ENCODE measurements at places on chromosomes 4 and X.

DNA sequence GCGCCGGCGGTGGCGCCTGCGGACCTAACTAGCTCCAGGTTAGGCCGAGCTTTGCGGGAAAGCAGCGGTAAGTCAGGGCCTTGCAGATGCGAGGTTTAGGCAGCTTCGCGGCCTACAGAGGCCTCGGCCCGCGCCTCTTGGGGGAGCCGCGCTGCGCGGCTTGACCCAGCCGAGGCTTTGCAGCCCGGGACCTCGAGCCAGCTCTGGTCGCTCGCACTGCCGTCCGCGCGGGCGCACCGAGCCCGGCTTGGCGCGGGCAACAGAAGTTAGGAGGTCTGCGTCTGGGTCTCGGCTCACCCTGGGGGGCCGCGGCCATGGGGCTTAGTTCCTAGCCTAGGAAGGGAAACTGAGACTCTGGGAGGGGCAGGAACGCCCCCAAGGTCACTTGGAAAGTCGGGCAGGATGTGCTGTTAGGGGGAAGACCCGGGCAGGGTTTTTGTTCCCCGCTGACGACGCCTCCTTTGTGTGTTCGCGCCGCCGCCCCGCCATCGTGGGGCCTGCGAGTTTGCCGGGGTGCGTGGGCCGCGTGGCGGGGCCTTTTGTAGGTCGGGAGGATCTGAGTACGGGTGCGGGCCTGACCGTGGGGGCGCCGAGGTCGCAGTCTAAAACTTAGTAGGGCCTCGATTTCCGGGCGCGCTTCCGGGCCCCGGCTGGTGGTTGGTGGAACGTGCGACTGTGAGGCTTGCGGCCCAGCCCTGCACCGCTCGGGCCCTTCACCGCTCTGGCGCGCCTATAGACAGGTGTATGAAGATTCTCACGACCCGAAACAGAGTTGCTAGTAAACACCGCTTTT lies 482 bp downstream of the RNF4 start:
- peak overlapping the region; percentile 76 for H3K27ac ChIP-seq
- H3K4me3 ChIP-seq, result peak overlapping the region; percentile 92
- DNase-seq, result no peak
- no peaks in the 10 kb centered on the region for H3K4me1 ChIP-seq

GRCh38 chr4:62490635-62491034 lies 1290.5 kb downstream of the ADGRL3 start:
- H3K27ac ChIP-seq, result no peak overlapping the region
- H3K36me3 ChIP-seq, result no peaks in the 10 kb centered on the region
- H3K4me3 ChIP-seq, result no peak overlapping the region
- DNase-seq, result no peak
- H3K27me3 ChIP-seq, result no peaks in the 10 kb centered on the region
- no peaks in the 10 kb centered on the region for H3K4me1 ChIP-seq

DNA sequence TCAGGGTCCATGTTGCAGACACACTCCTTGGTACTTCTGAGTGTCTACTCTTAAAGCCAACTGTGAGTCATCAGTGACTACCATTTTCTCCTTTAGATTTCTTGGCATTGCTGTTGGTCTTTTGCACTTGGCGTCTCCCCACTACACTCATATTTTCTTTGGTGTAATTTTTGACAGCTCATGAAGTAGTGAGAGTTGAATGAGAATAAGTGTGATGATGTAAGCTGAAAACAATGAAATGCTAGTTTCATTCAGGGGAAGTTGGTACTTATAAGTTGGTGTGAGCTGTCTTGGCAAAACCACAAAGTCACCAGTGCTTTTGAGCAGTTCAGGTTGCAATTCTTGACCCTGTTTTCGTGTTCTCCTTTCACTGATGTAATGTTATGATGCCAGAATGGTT lies 142.9 kb upstream of the ARX start:
- DNase-seq, result no peak
- H3K27ac ChIP-seq, result no peak overlapping the region

DNA sequence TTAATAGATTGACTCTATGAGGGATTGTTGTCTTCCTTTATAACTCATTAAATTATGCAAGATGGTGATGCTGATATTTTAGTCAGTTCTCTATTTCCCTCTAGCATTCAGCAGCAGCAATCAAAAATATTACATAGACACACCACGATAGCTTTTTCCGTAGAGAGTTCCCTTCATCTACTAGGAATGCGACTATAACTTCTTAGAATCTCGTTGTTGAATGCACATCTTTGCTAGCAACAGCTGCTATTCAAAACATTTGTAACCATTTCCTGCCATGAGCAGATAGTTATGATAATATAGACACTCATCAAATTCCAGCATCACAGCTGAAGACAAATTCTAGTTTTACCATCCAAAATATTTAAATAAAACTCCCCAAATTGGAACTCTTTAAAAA lies 147.4 kb upstream of the FGF13 start:
- no peaks in the 10 kb centered on the region for H3K4me1 ChIP-seq
- no peak overlapping the region for H3K27ac ChIP-seq
- no peaks in the 10 kb centered on the region for H3K27me3 ChIP-seq

DNA sequence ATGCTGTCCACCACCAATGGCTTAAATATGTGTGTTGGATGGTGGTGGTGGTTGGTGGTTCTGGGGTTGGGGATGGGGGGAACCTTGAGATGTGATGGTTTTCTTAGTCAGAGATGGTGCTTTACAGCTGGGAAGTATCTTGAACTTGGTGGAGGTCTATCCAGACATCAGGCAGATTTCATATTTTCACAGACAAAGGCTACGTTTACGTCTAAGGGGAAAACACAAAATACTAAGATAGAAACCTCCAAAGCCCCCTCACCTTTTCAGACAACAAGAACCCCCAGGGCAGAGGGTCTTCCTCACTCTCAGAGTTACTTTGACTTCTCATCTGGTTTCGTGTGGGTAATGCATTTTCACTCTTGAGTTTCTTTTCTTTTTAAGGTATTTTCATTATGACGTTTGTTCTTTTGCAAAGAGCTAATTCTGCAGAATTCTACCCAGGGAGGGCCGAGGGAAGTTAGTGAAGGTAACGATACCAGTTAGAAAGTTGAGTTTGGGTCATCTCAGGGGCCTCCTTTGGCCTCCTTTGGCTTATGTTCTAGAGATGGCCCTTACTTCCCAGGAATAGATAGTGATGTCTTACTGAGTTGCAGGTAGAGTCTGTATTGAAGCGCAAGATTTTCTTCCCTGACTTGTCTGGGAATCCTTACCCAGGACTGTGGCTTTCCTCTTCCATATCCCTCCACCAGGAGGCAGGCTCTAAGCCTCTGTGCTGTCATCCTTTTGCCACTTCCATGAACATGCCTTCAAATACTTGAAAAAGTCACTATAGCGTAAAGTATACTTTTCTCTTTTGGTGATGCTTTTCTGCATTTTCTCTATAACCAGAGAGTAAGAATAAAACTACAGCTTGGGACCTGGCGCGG lies 31.9 kb downstream of the RHOH start:
- peaks cover 2% of the 10 kb centered on the region for H3K4me1 ChIP-seq
- no peak overlapping the region for H3K4me3 ChIP-seq
- H3K36me3 ChIP-seq, result no peaks in the 10 kb centered on the region
- DNase-seq, result peak; percentile 61
- no peaks in the 10 kb centered on the region for H3K27me3 ChIP-seq
- no peak overlapping the region for H3K27ac ChIP-seq

- no peak for DNase-seq
- H3K27ac ChIP-seq, result no peak overlapping the region
- no peaks in the 10 kb centered on the region for H3K4me1 ChIP-seq
- H3K36me3 ChIP-seq, result no peaks in the 10 kb centered on the region
These were observed 43.5 kb upstream of the TMEM164 start for GRCh38 chrX:109959356-109959871.

DNA sequence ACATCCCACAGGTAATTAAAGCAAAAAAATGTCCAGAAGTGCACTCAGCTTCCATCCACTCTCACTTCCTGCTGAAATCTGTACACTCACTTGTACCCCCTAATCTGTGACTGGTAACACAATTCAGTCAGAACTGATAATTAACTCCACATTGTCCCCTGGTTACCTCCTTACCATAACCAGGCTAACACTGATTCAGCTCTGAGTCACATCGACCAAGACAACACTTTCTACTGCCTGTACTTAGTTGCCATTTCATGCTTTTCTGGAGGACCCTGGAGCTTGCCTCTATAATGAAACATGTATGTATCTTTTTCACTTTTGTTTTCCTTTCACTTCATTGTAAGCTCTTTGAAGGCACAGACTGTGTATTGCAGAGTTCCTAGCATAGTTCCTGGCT lies 130.9 kb upstream of the GABRG1 start:
- DNase-seq, result no peak
- H3K4me1 ChIP-seq, result no peaks in the 10 kb centered on the region
- H3K4me3 ChIP-seq, result no peak overlapping the region
- H3K27ac ChIP-seq, result no peak overlapping the region
- H3K36me3 ChIP-seq, result no peaks in the 10 kb centered on the region
- H3K27me3 ChIP-seq, result no peaks in the 10 kb centered on the region

- H3K4me1 ChIP-seq, result no peaks in the 10 kb centered on the region
- H3K36me3 ChIP-seq, result no peaks in the 10 kb centered on the region
- H3K27ac ChIP-seq, result no peak overlapping the region
- H3K4me3 ChIP-seq, result no peak overlapping the region
- H3K27me3 ChIP-seq, result no peaks in the 10 kb centered on the region
- no peak for DNase-seq
These were observed 85.8 kb upstream of the PRPS1 start for GRCh38 chrX:107542500-107542899.

GRCh38 chr4:13548059-13548983 lies 4.0 kb upstream of the NKX3-2 start:
- H3K4me1 ChIP-seq, result peaks cover 12% of the 10 kb centered on the region
- DNase-seq, result no peak
- H3K36me3 ChIP-seq, result peaks cover 7% of the 10 kb centered on the region
- H3K27me3 ChIP-seq, result peaks cover 37% of the 10 kb centered on the region
- no peak overlapping the region for H3K27ac ChIP-seq

- H3K4me3 ChIP-seq, result peak overlapping the region; percentile 45
- DNase-seq, result no peak
- H3K36me3 ChIP-seq, result no peaks in the 10 kb centered on the region
- peak overlapping the region; percentile 91 for H3K27ac ChIP-seq
These were observed 15.9 kb upstream of the F11 start for GRCh38 chr4:186249785-186250754.

- no peak overlapping the region for H3K4me3 ChIP-seq
- H3K27ac ChIP-seq, result no peak overlapping the region
- no peaks in the 10 kb centered on the region for H3K36me3 ChIP-seq
- no peak for DNase-seq
- H3K4me1 ChIP-seq, result peaks cover 9% of the 10 kb centered on the region
These were observed 112.5 kb downstream of the SH3KBP1 start for GRCh38 chrX:19774905-19775304.

DNA sequence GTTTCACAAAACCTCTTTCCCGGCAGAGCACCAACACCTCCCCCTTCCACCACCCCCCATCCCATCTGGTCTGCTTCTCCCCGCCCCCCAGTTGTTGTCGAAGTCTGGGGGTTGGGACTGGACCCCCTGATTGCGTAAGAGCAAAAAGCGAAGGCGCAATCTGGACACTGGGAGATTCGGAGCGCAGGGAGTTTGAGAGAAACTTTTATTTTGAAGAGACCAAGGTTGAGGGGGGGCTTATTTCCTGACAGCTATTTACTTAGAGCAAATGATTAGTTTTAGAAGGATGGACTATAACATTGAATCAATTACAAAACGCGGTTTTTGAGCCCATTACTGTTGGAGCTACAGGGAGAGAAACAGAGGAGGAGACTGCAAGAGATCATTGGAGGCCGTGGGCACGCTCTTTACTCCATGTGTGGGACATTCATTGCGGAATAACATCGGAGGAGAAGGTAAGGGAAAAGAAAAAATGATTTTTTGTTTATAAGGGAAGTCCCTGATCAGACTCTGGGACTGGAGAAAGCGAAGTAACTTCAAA lies at the start of gene PDGFRA:
TSS of gene PDGFRA (plus strand) at position 333 of the 541 bp plus-strand sequence. CDS start 29,476 bp downstream, outside the sequence.
- peaks cover 97% of the 10 kb centered on the region for H3K27me3 ChIP-seq
- DNase-seq, result peak; percentile 52
- no peak within 1 kb of the TSS for H3K27ac ChIP-seq
- no peaks in the 10 kb centered on the region for H3K36me3 ChIP-seq
- peaks cover 20% of the 10 kb centered on the region for H3K4me1 ChIP-seq

DNA sequence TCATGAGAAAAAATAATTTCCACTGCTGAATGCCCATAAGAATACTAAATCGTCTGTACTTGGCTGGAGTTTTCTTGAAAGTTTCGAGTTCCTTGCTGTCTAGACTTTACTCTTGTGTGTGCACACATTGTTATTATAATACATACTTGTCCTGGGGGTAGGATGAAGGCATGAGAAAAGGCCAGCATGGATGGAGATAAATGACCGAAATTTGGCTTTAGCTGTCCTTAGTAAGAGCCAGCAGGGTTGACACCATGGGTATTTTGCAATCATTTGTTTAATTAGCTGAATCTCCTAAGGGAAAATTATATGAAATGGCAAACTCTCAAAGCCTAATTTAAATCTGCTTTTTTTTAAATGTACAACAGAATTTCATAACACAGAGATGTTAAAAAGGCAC lies 641.6 kb downstream of the ADGRL3 start:
- no peak overlapping the region for H3K4me3 ChIP-seq
- no peak overlapping the region for H3K27ac ChIP-seq
- H3K27me3 ChIP-seq, result no peaks in the 10 kb centered on the region

GRCh38 chr4:141814499-141814898 lies 178.1 kb downstream of the IL15 start:
- H3K36me3 ChIP-seq, result no peaks in the 10 kb centered on the region
- no peaks in the 10 kb centered on the region for H3K27me3 ChIP-seq
- no peak overlapping the region for H3K27ac ChIP-seq
- no peaks in the 10 kb centered on the region for H3K4me1 ChIP-seq
- DNase-seq, result no peak

- DNase-seq, result no peak
- no peaks in the 10 kb centered on the region for H3K4me1 ChIP-seq
- no peaks in the 10 kb centered on the region for H3K36me3 ChIP-seq
- H3K27me3 ChIP-seq, result no peaks in the 10 kb centered on the region
- no peak overlapping the region for H3K27ac ChIP-seq
These were observed 218.2 kb downstream of the IDS start for GRCh38 chrX:149286940-149287349.

- no peaks in the 10 kb centered on the region for H3K36me3 ChIP-seq
- peaks cover 8% of the 10 kb centered on the region for H3K4me1 ChIP-seq
- H3K4me3 ChIP-seq, result no peak overlapping the region
- no peak for DNase-seq
- H3K27ac ChIP-seq, result no peak overlapping the region
These were observed 210.8 kb upstream of the RASGEF1B start for GRCh38 chr4:81682492-81682891.

DNA sequence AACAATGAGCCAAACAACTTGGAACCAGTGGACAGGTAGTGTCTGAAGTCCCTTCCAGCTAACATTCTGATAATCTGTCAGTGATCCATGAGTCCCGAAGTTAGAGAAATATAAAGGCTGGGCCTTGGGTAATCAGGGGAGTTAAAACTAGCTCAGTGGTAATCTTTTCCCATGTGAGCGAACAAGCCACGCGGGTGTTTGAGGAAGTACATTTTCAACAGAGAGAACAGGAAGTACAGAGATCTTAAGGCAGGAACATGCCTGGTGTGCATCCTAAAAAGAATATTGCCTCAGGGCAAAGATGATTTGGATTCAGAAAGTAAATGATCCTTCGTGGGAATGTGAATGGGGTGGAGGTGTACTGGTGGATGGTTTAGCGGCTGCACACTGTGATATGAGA lies 42.9 kb downstream of the FNIP2 start:
- H3K36me3 ChIP-seq, result no peaks in the 10 kb centered on the region
- H3K27ac ChIP-seq, result no peak overlapping the region
- no peak overlapping the region for H3K4me3 ChIP-seq
- no peaks in the 10 kb centered on the region for H3K4me1 ChIP-seq
- H3K27me3 ChIP-seq, result no peaks in the 10 kb centered on the region

All from H1 (cell line).